ENCODE measurements at places on chromosomes 11 and 22. TPM values are rescaled to one million over a fixed set of nuclear protein-coding genes. Genes with fewer than 3 reads are reported as not detected.

The ANKK1 gene
- not detected for total RNA-seq

The TOLLIP gene
- total RNA-seq = 26.6 TPM

The OR6T1 gene
- total RNA-seq = not detected

The DUSP8 gene
- 0.39 TPM for total RNA-seq

The CHADL gene
- total RNA-seq = 1.5 TPM

The TRIM51 gene
- total RNA-seq = not detected

The RASD2 gene
- total RNA-seq = 0.22 TPM

The MS4A2 gene
- not detected for total RNA-seq

The RAB38 gene
- 0.32 TPM for total RNA-seq

The MUC5AC gene
- total RNA-seq = not detected

The UPK3A gene
- not detected for total RNA-seq

The CYP2D6 gene
- 0.13 TPM for total RNA-seq

The INS gene
- total RNA-seq = not detected

The CALCA gene
- 0.22 TPM for total RNA-seq

The GLYATL1B gene
- not detected for total RNA-seq

The POU2AF1 gene
- total RNA-seq = not detected

The PTPN5 gene
- not detected for total RNA-seq

The ANO5 gene
- not detected for total RNA-seq

The FIBIN gene
- total RNA-seq = 6.0 TPM

The MUC15 gene
- not detected for total RNA-seq

The TRIM6 gene
- 9.4 TPM for total RNA-seq

The OR5B21 gene
- total RNA-seq = 0.22 TPM

The DEFB131B gene
- total RNA-seq = not detected

The HPX gene
- total RNA-seq = 2.2 TPM

All from articular chondrocyte of knee joint (primary cell).